ENCODE measurements at places on chromosomes 5 and 9.

GRCh38 chr9:120892748-120893610 is 16.0 kb upstream of the PHF19 start:
- DNase-seq: peak; percentile 95

DNA sequence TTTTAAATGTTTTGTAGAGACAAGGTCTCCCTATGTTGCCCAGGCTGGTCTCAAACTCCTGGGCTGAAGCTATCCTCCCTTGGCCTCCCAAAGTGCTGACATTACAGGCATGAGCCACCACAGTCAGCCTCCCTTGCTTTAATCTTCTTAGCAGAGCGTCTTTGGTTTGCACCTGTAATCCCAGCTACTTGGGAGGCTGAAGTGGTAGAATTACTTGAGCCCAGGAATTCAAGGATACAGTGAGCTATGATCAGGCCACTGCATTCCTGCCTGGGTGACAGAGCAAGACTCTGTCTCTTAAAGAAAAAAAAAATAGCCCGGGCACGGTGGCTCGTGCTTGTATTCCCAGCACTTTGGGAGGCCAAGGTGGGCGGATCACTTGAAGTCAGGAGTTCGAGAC is 27.8 kb downstream of the UBE2D2 start:
- no peak for DNase-seq

DNA sequence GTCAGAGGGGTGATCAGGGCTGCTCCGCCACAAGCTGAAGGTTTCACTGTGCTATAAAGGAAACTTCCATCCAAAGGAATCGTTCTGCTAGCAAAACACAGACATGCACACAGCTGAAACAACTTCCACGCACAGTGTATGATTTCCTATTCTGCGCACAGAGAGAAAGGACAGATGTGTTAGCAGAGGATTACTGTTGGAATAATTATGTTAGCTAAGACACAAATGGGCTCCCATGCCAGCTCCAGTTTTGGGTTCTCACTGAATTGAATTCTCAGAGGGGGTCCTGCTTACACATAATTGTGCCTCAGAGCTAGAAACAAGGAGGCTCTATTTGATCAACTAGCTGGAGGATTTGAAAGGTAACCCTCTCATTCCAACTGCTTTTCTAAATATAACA is 352.4 kb downstream of the IRX2 start:
- DNase-seq: no peak

- DNase-seq: no peak
Measured at GRCh38 chr5:175418251-175418650, 25.7 kb downstream of the DRD1 start.

- peak; percentile 36 for DNase-seq
Measured at GRCh38 chr5:173567548-173567947, 48.9 kb downstream of the BOD1 start.
